Placental pericyte (primary cell): ENCODE measurements at places on chromosomes 11 and 22. TPM values are rescaled to one million over a fixed set of nuclear protein-coding genes. Genes with fewer than 3 reads are reported as not detected.

The APOBEC3C gene
- total RNA-seq: 11.6 and 15.9 TPM in 2 replicates

The CRYBB2 gene
- not detected in 2 replicates for total RNA-seq

The SCGB2A2 gene
- total RNA-seq: not detected in 2 replicates

The OR5P2 gene
- not detected in 2 replicates for total RNA-seq

The GAS2 gene
- 0.57 and 0.66 TPM in 2 replicates for total RNA-seq

The CHST1 gene
- total RNA-seq: 1.8 and 2.3 TPM in 2 replicates

The MMP8 gene
- total RNA-seq: 0.14 TPM in 1 of 2 replicates, not detected in the other

The EIF4ENIF1 gene
- total RNA-seq: 12.6 and 13.3 TPM in 2 replicates

The OR4D5 gene
- total RNA-seq: not detected in 2 replicates

The CTTN gene
- total RNA-seq: 343 and 476 TPM in 2 replicates

The DDI1 gene
- not detected in 2 replicates for total RNA-seq
